ENCODE measurements at places on chromosomes 1 and 21. TPM values are rescaled to one million over a fixed set of nuclear protein-coding genes. Genes with fewer than 3 reads are reported as not detected.

KPRP gene
- total RNA-seq = not detected

ALPL gene
- total RNA-seq = 0.98 TPM

GALE gene
- 44.8 TPM for total RNA-seq

MCOLN3 gene
- not detected for total RNA-seq

LEFTY2 gene
- total RNA-seq = not detected

C1orf87 gene
- not detected for total RNA-seq

Data from G401 (cell line).